NCI-H2081 treated with DMSO at 0.1 percent for 48 hours (cell line): ENCODE measurements at places on chromosomes 13 and 19.
A peak's percentile ranks its signal among the peaks of the same experiment; 100 is the strongest.

DNA sequence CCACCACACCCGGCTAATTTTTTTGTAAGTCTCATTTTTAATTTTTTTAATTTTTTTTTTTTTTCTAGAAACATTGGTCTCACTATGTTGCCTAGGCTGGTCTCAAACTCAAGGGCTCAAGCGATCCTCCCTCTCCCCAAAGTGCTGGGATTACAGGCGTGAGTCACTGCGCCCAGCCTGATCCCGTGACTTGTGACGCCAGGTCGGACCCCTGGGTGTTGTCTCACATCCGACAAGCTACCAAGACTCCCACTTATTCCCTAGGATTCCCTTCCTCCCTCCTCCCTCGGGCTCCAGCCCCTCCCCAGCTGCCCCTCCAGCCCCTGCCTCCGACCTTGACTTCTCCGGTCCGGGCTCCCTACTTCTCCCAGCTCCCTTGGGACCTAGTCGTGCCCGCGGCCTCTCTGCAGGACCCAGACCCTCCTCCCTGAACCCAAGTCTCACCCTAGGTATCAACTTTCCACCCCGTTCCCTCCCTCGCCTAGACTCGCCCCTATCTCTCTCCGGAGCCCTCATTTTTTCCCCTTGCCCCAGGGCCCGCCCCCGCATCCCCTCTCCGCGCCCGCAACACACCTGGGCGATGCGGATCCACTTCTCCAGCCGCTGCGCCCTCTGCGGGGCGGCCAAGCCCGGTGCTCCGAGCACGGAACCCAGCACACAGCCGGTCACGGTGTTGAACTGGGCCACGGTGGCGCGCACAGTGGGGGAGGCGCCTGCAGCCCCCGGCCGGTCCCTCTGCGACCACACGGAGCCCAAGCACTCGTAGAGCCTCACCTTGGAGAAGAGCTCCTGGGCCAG lies 13.1 kb downstream of the RGL3 start:
- no peak for DNase-seq

DNA sequence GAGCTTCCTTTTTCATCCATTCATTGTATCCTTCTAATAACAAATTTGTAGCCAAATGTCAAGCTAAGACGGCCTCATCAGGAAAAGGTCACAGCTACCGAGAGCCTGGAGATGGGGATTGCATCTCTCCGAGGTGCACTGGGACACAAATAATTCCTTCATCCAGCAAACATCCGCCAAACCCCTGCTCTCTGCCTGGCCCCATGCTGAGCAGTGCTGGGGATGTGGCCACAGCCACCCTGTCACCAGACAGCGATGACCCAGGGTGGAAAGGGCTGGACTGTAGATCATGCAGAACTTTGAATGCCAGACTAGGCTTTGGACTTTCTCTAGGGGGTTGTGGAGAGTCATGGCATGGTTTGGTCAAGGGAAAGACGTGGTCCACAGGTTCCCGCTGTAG lies 1.9 kb downstream of the TOMM40 start:
- no peak for DNase-seq

GRCh38 chr13:112636401-112636975 lies 48.5 kb upstream of the TUBGCP3 start:
- DNase-seq: no peak

DNA sequence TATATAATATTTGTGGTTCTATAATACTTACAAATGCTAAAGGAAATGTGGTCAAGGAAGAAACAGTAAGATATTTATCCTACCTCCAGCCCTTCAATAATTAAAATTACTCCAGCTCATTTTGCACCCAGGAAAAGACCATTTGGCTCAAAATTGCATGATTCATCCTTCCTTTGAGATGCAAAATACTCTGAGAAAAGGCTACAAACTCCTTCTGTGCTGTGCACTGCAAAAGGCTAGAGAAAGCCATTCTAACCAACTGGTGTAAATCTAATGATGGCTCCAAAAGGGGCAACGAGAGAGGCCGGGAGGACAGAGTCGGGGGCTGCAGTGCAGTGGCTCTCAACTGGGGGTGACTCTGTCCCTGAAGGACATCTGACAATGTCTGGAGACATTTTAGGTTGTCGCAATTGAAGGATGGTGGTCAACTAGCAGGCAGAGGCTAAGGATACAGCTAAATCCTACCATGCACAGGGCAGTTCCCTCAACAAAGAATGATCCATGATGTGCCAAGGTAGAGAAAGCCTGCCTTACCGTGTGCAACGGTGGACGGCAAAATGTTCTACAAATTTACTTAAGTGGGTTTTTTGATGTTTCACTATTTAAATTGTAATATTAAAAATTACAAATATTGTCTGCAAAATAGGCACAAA lies 32.6 kb downstream of the SLC7A1 start:
- DNase-seq: no peak

- no peak for DNase-seq
Observed at GRCh38 chr13:37889102-37889501, 19.5 kb upstream of the TRPC4 start.

DNA sequence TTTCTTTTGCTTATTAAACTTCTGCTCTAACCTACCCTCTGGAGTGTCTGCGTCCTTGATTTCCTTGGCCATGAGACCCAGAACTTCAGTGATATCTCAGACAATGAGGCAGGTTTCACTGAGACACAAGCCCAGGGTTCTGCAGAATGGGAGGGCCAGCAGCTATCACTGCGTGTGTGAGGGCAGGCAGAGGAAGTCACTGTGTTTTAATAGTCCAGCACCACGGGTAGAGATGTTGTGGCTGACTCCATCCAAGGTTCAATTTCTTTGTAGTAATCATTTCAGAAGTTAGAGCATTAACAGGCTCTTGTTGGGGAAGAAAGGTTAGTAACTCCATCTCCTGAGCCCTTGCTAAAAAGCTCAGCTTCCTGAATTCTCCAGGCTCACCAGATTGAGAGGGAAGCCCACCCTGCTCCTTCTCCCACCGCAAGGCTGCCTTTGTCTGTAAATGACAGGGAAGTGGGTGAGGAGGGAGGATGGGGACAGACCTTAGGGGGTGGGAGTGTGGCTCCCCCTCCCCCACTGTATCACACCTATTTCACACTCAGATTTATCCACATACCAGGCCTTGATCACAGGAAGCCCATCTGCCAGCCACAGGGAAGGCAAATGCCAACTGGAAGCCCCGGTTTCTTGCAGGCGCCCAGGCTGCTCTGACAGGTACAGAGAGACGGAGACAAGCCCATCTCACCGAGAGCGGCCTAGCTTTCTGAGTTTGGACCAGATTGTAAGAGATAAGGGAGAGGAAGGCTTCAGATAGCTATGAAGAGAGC lies 2.1 kb downstream of the C19orf12 start:
- no peak for DNase-seq

- no peak for DNase-seq
Observed at GRCh38 chr13:110798081-110798994, 84.8 kb downstream of the ING1 start.

- DNase-seq: peak; percentile 45
Observed at GRCh38 chr19:13036366-13036976, 41.2 kb downstream of the NFIX start.

DNA sequence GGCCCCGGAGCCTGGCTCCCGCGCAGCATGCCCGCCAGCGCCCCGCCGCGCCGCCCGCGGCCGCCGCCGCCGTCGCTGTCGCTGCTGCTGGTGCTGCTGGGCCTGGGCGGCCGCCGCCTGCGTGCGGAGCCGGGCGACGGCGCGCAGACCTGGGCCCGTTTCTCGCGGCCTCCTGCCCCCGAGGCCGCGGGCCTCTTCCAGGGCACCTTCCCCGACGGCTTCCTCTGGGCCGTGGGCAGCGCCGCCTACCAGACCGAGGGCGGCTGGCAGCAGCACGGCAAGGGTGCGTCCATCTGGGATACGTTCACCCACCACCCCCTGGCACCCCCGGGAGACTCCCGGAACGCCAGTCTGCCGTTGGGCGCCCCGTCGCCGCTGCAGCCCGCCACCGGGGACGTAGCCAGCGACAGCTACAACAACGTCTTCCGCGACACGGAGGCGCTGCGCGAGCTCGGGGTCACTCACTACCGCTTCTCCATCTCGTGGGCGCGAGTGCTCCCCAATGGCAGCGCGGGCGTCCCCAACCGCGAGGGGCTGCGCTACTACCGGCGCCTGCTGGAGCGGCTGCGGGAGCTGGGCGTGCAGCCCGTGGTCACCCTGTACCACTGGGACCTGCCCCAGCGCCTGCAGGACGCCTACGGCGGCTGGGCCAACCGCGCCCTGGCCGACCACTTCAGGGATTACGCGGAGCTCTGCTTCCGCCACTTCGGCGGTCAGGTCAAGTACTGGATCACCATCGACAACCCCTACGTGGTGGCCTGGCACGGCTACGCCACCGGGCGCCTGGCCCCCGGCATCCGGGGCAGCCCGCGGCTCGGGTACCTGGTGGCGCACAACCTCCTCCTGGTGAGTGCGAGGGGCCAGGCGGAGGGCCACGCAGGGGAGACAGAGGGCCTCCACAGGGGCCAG lies at the start of gene KL:
KL (plus strand) TSS at position 10 of the 909 bp plus-strand sequence; CDS start at position 28, 18 bp downstream.
- no peak for DNase-seq

GRCh38 chr13:78317030-78317429 lies 286.3 kb downstream of the POU4F1 start:
- no peak for DNase-seq

GRCh38 chr13:113888701-113889330 lies 24.9 kb upstream of the GAS6 start:
- DNase-seq: no peak
